ENCODE measurements at places on chromosomes 3 and 15.

GRCh38 chr3:137202941-137203340 lies 245.2 kb downstream of the IL20RB start:
- no peak for DNase-seq

DNA sequence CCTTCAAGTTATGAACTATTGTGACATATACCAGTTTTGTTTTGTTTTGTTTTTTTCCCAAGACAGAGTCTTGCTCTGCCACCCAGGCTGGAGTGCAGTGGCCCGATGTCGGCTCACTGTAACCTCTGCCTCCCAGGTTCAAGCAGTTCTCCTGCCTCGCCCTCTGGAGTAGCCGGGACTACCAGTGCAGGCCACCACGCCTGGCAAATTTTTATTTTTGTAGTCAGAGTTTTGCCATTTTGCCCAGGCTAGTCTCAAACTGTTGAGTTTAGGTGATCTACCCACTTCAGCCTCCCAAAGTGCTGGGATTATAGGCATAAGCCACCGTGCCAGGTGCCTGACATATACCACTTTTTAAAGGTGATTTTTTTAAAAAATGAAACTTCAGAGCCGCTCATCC lies 74.6 kb downstream of the ARRDC4 start:
- DNase-seq = no peak

DNA sequence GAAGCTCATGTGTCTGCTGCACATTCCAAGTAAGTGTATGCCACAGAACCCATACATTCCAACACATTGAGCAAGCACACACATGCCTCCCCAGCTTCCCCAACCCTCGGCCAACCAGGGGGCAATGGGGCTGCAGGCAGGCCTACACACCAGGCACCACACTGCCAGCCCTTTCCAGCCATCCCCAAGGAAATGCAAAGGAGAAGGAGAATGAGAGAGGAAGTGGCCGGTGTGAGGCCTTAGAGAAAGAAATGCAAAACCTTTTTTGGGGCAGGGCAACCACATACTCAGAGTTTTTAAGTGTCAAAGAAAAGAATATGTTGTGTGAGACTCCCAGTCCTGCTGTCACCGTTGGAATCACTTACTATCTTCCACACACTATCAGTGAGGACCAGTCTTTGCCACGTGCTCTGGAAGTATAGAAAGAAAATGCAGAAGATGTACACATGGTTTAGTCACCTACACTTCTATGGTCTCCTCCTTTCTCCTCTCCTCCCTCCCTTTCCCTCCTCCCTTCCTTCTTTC lies 11.1 kb downstream of the IGF2BP2 start:
- no peak for DNase-seq

- no peak for DNase-seq
Observed at GRCh38 chr3:129483870-129484269, 43.8 kb downstream of the IFT122 start.

- no peak for DNase-seq
Observed at GRCh38 chr3:23723141-23723540, 82.6 kb upstream of the UBE2E1 start.

DNA sequence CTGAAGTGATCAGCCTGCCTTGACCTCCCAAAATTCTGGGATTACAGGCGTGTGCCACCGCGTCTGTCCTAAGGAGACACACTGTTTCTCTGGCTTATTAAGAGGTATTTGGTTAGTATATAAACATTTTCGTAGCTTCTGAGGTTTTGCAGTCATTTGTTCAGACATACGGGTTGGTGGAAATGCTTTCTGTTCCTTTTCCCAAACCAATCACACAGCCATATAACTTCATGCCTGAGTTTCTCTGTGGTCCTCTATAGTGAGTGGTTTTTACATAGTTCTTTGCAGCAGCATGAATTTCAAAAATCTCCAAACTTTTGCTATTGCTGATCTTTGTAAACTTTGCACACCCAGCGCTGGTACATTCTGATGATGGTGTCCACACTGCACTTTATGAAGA lies 100.5 kb downstream of the AKAP13 start:
- DNase-seq = no peak

DNA sequence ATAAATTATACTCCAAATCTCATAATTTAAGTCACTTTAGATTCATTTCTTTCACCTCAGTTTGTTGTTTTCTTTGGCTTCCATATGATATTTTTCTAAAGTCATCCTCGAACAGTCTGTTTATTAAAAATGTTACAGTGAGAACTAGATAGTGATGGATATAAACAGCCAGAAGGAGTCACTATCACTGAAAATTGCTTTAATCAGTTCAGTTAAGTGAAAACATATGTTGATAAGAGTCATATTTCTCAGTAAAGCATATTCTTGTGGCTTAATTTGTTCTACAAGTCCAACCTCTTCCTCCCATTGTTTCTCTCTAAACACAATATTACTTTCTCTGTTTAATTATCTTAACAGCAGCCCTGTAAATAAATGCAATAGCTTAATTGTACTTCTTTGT lies 427.5 kb upstream of the ALCAM start:
- DNase-seq = no peak

DNA sequence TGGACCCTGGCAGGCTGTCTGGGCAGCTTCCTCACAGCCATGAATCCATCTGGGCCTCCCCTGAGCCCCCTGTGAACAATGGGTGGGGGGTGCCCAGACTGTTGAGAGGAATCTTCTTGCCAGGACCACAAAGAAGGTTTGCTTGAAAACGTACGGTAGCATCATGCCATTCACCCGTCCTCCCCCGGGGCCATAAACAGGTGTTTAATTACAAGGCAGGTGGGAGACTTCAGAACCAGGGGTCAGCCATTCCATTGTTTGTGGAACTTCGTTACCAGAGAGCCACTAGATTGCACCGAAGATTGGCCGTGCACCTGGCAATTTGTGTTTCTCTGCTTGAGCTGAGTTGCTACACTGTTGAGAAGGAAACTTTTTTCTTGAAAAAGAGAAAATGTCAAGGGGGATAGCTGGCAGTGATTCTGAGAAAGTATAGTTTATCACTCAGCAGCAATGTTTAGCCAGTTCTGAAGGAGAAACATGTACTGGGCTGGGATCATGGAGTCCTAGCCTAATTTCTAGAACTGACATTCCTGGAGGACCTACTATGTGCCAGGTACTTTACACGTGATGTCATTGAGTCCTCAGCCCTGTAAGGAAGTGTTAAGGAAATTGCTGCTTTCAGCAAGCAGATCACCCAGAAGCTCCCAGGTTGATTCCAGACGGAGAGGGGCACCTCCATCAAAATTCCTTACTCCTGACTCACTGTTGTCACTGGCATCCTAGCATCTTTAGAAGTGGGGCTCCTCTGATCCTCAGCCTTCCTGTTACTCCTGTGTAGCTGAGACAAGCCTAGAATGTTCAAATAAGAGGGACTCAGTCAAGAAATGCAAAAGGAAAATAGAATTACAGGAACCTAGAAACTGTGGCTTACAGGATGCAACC lies 103.8 kb upstream of the UBE2E1 start:
- DNase-seq = no peak

- no peak for DNase-seq
Observed at GRCh38 chr3:124256156-124256555, 264.2 kb upstream of the ROPN1 start.

- peak; percentile 64 for DNase-seq
Observed at GRCh38 chr3:138078901-138079344, 36.5 kb downstream of the DZIP1L start.

DNA sequence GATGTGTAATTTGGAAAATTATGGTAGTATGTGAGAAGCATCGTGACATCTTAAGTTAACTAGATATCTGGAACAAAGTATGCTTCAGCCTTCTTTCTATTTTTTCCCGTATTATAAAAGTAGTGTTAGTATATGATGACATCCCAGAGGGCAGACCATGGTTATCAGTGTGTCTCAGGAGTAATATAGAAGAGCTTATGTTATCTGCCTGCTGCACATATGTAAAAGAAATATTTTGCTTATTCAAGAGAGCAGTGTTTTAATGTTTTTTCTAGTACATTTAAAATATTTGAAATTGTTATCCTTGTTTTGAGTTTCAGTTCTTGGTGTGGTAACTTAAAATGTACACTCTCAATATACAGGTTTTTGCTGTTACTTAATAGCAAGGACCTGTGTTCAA lies 24.1 kb downstream of the PLCL2 start:
- DNase-seq = no peak

All from suppressor macrophage treated with lipopolysaccharide for 1 hour (primary cell).